ENCODE measurements at places on chromosomes 2 and 18.

DNA sequence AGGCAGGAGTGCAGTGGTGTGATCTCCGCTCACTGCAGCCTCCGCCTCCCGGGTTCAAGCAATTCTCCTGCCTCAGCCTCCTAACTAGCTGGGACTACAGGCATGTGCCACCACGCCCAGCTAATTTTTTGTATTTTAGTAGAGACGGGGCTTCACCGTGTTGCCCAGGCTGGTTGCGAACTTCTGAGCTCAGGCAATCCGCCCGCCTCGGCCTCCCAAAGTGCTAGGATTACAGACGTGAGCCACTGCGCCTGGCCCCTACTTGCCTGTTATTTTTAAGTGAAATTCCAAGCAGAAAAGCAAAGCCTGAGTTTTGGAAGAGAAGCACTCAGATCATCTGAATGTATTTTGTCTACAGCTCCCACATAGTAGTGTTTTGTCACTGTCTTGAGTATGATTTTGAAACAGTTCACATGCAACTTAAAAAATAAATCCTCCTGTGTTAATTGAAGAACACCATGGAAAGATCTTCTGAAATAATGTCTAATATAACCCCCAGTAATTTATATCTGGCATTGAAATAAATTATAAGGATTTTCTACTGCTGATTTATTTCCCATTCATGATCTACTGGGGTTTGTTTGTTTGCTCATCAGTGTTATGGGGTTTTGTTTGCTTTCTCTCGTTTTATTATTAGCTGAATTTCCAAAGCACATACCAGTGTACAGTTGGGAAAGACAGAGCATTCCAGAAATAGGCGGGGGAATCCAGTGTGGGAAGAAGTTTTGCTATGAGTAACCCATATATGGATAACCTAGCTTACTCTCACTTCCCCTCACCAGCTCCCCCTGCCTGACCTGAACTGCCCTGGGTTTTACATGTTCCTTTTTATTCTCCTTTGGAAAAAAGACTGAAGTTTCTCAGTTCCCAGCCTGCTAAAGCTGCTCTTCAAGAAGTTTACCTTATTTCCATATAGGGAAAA lies 80.1 kb upstream of the MAP3K20 start:
- DNase-seq, result no peak

GRCh38 chr2:102892698-102893310 lies 131.0 kb downstream of the TMEM182 start:
- no peak for DNase-seq

DNA sequence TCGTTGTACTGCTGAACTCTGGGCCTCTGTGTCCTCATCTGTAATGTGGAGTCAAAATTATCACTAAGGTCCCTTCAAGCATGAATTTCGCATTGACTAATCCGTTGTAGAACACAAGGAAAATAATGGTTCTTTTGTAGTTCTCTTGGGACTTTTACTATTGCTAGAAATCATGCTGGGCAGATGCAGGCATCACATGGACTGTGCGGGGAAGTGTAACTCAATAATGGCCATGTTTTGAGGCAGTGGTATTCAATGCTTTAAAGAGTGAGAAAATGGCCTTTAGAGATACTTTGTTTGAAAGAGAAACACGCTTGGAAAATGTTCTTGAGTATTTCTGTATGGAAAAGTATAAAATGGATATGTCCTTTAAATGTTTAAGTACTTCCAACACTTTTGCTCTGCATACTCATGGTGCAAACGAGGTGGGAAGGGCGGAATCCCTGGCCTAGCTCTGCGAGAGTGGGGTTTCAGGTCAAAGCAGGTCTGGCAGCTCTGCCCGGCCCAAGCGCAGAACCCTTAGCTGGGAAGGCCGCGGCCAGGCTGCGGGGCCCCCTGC lies 117.3 kb upstream of the MSTN start:
- peak; percentile 7 for DNase-seq

- no peak for DNase-seq
Measured at GRCh38 chr18:21141668-21142422, 30.2 kb upstream of the ROCK1 start.

DNA sequence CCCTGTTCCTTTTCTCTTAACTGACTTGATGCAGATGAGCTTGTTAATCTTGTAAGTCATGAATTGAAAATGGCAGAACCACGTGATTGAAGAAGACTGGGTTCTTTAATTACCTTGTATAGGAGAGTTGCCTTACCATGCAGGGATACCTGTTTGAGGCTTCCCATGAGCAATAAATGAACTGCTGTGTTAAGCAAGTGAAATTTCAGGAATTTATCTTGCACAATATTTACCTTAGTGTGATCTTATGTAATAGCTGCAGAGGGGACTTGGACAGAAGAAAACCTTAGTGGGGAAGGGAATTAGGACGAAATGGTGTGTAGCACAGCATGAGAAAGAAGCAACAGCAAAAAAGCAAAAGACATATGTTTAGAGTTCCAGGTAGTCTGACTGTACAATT lies 384.0 kb upstream of the TMEFF2 start:
- no peak for DNase-seq

DNA sequence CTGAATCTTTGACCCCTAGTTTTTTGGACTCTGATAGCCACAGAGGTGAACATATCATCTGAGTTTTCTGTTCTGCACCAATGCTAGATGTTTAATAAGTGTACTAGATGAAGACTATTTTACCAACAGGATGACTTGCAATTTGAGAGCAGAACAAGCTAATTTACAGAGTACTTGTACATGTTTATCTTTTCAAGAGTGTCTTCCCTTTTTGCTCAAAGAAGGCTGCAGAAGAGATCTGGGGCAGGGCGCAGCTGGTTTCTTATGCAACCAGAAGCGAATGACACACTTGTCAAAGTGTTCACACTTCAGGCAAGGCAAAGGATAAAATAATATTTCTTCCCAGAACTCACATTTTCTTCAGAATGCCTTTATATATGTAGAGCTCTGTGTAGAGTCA lies 86.0 kb downstream of the VWA3B start:
- DNase-seq, result no peak

DNA sequence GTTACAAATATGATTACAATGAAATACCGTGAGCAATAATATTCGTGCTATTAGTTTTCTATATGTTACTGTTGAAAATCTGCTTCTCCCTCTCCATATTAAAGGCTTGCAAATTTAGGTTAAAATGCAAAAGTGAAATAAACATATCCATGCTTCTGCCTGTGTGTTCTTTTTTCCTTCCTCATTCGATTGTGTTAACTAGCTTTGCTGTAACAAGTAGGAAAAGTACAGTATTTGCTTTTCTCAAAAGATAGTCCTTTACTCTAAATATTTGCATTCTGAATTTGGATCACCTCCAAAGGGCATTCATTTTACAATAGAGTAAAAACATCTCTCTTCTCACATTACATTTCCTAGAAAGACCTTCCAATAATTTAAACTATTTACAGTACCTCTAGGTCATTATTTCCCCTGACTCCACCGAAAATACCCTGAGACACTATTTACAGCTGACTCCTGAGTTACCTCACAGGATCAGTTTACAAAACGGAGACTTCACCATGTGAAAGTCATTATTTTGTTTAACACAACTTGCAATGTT lies 835.0 kb upstream of the FANCL start:
- no peak for DNase-seq

- DNase-seq, result no peak
Measured at GRCh38 chr2:31390324-31390723, 24.2 kb downstream of the XDH start.

GRCh38 chr2:202375609-202376408 lies at the start of gene BMPR2:
Gene BMPR2, plus strand, starts transcription at chr2:202376327. Its CDS starts 1,148 bp downstream, at chr2:202377475.
- DNase-seq, result peak; percentile 73

GRCh38 chr18:44537526-44537925 lies 143.2 kb upstream of the SETBP1 start:
- DNase-seq, result no peak

GRCh38 chr2:109489296-109489695 lies 124.5 kb downstream of the SEPTIN10 start:
- DNase-seq, result no peak

DNA sequence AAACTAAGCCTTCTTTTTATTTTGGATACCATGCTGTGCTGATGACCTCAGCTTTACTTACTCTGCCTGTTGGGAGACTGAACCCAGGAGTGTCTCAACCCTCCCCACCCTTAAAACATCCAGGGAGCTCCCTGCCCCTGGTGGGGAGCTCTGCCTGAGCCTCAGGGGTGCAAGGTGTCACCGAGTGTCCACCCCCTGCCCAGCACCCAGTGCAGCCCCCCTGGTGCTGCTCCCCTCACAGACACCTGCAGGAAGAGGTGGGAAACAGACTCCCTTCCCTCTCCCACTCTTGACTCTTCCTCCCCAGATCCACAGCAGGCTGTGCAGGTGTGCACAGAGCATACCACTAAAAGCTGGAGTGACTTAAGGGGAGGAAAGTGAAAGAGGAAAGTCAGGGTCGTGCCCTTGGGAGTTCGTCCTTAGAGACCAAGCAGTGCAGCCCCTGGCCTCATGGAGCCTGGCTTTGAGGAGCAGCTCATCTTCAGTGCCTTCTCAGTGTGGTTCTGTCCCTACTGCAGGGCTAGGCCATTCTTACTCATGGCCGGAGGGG lies 51.3 kb downstream of the MYO7B start:
- no peak for DNase-seq

DNA sequence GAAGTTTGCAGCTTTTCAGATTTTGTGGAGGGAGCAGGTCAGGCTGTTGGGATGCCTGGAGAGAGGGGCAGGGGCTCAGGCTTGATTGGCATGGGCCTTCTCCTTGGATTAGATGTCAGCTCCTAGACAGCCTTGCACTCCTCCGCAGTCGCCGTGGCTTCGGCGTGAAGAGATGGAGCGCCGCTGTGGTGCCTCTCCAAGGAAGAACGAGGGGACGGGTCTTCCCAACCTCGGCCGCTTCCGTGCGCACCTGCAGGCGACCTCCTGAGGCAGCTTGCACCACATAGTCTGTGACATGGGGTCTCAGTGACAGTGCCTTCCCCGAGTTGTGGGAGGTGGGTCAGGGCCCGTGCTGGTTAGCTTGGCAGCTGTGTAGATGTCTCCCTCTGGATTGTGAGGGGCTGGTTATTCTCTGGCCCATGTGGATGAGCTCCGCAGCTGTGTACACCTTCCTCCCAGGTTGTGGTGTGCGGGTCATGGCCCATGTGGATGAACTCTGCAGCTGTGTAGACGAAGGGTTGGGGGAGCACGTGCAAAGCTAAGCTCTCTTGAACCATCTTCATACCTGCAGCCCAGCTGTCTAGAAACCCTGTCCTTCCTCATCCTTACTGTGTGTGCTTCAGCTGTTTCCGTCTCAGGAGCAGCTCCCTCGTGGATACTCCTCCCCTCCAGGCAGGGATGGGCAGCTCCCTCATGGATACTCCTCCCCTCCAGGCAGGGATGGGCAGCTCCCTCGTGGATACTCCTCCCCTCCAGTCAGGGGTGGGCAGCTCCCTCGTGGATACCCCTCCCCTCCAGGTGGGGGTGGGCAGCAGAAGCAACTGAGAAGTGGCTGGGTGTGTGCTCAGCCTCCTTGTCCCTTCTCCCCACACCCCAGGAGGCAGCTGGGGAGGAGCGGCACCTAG lies 170.3 kb downstream of the LDLRAD4 start:
- DNase-seq, result no peak

DNA sequence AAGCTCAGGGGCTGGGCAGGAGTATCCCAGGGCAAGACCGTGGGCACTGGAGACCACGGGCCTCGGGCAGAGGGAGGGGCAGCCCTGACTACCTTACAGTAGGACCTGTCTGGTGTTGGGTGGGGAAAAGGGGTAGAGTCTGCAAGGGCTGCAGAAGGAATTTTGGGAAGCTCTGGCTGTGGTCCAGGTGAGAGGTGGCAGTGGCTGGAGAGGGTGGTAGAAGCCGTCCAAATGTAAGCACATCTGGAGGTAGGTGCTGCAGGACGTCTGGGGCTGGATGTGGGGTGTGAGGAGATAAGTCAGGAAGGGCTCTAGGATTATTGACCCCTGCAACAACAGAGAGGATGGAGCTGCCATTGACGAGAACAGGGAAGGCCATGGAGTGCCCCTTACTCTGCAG lies 486.7 kb downstream of the EIPR1 start:
- DNase-seq, result no peak

GRCh38 chr18:46346213-46346612 lies 242.0 kb downstream of the HAUS1 start:
- no peak for DNase-seq

DNA sequence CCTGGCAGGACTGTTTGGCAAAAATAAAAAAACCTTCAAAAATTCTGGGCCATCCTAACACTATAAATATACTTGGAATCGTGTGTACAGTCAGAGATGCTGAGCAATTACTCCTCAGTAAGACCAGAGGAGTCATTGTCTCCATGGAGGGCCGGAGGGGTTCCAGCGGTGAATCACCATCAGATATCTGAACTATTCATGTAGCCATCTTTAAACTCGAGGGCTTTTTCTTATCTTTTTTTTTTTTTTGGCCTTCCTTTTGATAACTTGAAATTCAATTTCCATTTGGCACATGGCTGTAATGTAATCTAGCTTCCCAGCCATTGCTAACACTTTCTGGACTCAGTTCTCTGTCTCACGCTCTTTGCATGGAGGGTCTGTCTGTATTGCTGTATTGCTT lies 7.4 kb upstream of the FHL2 start:
- DNase-seq, result no peak

- no peak for DNase-seq
Measured at GRCh38 chr18:70371908-70372307, 83.1 kb downstream of the SOCS6 start.

- DNase-seq, result no peak
Measured at GRCh38 chr2:168699844-168700417, 102.5 kb upstream of the NOSTRIN start.
